H7 (cell line): ENCODE measurements at places on chromosomes 1 and 21. TPM values are rescaled to one million over a fixed set of nuclear protein-coding genes. Genes with fewer than 3 reads are reported as not detected.

DNA sequence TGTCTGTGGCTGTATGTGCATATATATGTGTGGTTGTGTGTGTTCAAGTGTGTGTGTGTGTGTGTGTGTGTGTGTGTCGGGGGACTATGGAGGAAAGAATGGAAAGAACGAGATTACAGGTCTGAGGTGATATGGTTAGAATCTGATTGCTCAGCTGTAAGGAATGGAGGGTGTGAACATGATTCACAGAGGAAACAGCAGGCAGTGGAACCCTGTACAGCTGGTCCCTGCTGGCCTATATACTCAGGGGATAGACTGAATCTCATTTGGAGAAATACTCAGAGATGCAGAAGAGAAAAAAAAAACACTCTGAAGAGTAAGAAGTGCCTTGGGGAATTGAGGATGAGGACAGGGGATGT, 180.1 kb upstream of the ESRRG start:
- no peak for DNase-seq

DNA sequence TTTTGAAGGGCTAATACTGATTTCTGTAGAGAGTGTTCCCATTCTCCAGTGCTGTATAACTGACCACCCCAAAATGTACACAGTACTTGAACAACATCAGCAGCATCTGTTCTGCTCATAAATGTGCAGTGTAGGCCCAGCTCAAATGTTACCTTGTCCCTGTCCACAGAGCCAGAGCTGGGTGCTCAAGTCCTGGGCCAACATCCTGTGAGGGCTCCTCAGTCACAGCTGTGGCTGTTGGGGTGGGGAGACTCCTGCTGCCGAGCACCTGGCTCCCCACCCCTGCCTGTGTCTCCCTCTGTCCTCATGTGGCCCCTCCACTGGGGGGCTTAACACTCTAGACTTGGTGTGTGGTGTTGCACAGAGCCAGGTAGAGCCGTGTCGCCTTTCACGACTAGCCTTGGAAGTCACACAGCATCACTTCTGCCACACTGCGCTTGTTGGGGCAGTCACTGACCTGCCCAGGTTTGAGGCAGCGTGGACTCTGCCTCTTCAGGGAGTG, 30.5 kb downstream of the DIP2A start:
- DNase-seq = no peak

- DNase-seq = peak; percentile 47
These were observed 1099.5 kb downstream of the PLA2G4A start for GRCh38 chr1:187928288-187928687.

GRCh38 chr1:185300152-185300551, 16.9 kb downstream of the IVNS1ABP start:
- DNase-seq = no peak

DNA sequence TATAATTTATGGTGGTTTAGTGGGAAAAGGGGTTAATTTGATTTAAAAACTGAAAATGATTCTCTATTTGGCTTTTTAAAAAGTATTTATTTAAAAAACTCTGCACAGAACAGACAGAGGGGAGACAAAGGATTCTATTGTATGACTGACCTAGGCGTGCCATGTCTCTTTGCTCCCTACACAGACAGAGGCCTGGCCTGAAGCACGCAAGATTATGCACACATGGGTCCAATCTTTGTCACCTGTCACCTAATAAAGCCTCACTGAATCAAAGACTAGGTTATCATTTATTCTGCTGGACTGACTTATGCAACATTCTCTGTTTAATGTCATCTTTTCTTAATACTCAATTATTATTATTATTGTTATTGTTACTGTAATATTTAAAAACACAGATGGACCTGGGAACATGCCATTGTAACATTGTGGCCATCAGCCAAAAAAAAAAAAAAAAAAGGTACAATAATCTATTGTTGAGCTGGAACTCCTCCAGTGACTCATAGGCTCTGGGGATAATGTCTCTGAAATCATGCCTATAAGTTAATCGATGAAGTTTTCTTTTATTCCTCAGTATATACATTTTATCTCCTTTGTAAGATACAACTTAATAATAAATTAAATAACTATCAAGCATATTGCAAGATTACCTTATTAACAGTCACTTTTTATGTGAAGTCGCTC, 112.1 kb downstream of the RUNX1 start:
- no peak for DNase-seq

- no peak for DNase-seq
These were observed at the start of gene UAP1 for GRCh38 chr1:162561616-162562469. Gene UAP1 (plus strand): TSS chr1:162561722. CDS start chr1:162566069, 4,347 bp downstream.

DNA sequence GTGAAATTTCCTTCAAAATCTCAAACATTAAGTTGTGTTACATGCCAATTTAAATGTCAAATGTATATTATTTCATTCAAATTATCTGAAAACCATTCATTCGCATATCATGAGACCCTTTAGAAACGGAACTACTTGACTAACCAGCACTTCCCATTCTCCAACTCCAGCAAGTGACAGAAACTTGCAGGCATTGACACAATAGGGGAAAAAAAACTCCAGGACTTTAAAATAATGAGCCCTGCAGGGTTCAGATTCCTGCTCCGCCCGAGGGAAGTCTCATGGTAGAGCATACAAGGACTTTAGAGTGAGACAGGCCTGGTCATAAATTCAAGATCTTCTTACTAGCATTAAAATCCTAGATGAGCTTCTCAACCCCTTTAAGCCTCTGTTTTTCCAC, 138.9 kb downstream of the NR5A2 start:
- no peak for DNase-seq

DNA sequence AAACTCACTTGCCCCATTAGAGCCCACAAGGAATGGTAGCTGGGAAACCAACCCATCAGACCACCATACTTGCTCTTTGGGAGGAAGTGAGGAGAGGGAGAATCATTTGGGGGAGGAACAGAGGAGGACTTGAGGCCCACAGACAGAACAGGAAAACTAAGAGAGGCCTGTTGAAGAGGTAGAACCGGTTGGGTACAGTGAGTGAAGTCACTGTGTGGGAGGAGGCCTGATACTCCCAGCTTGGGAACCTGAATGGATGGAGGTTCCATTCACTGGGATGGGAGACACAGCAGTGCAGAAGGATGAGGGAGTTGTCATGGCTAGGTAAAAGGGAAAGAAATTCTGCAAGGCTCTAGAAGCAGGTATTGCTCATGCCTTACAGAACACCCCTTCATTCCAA, 63.4 kb upstream of the PSEN2 start:
- DNase-seq = no peak

Gene ARHGAP29
- 5.4 and 5.6 TPM in 2 replicates for total RNA-seq

Gene PERM1
- not detected in 2 replicates for total RNA-seq
